ENCODE measurements at places on chromosomes 1 and 21. TPM values are rescaled to one million over a fixed set of nuclear protein-coding genes. Genes with fewer than 3 reads are reported as not detected.

- no peak for DNase-seq
Observed at GRCh38 chr1:207619871-207620542, 24.9 kb upstream of the CR1L start.

- DNase-seq = no peak
Observed at GRCh38 chr1:186681121-186681520, 898 bp upstream of the PTGS2 start.

KLHDC7A gene
- not detected for total RNA-seq

FCER1A gene
- 0.94 TPM for total RNA-seq

CD160 gene
- not detected for total RNA-seq

DNA sequence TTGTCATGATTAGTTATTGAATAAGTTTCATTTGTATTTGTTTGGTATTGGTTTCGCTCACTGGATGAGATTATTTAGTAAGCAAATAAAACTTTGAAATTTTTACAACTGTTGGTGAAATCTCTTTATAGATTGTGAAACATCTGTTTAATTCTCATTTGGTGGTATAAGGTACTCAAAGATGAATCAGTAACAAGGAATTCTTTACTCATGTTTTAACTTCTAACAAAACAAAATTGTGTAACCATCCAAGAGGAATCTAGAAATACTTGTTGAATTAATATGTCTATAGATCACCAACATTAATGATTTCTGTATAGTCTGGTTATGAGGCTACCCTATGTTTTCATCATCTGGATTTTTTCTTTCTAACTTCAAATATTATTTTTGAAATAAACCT is 62.8 kb upstream of the USP25 start:
- DNase-seq = no peak

LINGO4 gene
- 0.78 TPM for total RNA-seq

GRCh38 chr1:232463225-232463624 is 166.7 kb downstream of the SIPA1L2 start:
- no peak for DNase-seq

GCSAML gene
- total RNA-seq = 0.24 TPM

DNA sequence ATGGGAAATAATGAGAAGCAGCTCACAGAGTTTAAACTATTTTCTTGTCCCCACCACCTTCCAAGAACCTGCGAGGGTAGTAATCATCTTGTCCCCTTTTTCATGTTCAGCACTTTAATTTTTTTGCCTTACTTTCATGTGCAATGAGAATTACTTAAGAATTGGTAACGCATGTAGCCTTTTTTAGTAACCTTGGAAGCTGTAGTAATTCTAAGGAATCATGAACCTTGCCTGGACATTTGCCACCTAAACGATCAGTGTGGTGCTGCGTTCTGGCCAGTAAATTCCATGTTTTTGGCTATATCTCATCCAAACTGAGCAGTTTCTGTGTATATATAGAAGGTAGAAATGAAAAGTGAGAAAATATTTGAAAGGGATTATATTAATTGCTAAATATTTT is 3.9 kb upstream of the VAMP3 start:
- no peak for DNase-seq

GRCh38 chr1:108075055-108075454 is 110.1 kb upstream of the VAV3 start:
- DNase-seq = no peak

DNA sequence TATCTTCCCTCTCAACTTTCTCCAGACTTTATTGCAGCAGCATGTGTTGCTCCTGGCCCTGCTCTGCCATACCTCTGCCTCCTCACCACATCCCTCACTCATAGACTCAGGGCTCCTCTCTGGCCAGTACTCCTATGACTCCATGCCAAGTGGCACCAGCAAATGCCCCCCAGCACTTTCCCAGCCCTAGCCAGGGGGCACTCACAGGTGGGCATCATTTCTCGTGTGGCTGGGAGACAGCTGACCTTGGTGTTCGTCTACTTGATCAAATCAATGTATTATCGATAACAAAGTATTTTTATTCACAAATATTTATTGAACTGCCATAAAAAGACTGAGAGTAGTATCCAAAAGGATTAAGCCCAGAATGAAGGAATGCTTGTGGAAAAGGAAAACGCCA is 418.2 kb downstream of the FAM72C start:
- no peak for DNase-seq

S100A9 gene
- total RNA-seq = 111 TPM

Measured in Right ventricle myocardium superior (tissue), 1 donor.